Right lobe of liver (tissue), 6 donors: ENCODE measurements at places on chromosomes 5 and 9.

DNA sequence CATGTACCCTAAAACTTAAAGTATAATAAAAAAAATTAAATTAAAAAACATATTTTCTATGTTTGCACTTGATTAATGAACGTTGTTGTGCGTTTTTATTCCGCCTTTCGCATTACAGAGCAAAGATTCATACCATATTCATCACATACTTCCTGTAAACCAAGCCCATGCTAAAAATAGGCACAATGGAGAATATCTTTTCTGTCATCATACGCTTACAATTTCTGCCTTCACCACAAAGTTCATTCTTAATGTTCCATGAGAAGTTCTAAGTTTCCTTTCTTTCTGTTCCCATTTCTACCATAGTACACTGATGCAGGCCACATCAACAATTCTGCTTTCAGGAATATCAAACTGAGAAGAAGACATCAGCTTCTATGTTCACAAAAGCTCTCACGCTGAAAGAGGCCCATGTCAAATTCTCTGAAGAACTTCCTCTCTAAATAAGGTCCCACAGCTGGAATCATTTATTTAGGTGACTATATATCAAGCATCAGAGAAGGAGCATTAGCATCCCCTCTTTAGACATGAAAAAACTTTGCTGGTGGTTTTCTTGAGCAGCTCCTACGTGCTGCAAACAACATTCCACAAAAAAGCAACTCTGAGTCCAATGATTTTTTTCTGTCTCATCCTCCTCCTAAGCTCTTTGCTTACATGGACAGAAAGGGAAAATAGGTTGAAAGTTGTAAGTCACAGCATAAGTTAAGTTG is 456.4 kb downstream of the CDH10 start:
- H3K4me3 ChIP-seq = no peak overlapping the region
- no peaks in the 10 kb centered on the region for H3K36me3 ChIP-seq
- no peaks in the 10 kb centered on the region for H3K4me1 ChIP-seq

DNA sequence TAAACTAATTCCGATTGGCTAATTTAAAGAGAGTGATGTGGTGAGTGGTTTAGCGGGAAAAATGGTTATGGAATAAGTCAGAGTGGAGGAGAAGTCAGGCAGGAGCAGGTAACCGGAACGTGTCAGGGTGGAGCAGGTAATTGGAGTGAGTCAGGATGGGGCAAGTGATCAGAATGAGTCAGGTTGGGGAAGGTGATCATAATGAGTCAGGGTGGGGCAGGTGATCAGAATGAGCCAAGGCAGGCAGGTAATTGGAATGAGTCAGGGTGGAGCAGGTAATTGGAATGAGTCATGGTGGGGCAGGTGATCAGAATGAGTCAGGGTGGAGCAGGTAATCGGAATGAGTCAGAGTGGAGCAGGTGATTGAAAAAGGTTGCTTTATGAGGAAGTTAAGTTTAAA is 101.4 kb downstream of the TMEM167A start:
- no peak overlapping the region for H3K27ac ChIP-seq
- DNase-seq = no peak
- H3K27me3 ChIP-seq = no peaks in the 10 kb centered on the region
- no peaks in the 10 kb centered on the region for H3K4me1 ChIP-seq
- H3K36me3 ChIP-seq = no peaks in the 10 kb centered on the region

- H3K27ac ChIP-seq = no peak overlapping the region
- no peaks in the 10 kb centered on the region for H3K36me3 ChIP-seq
These were observed 375.0 kb downstream of the MAN2A1 start for GRCh38 chr5:110064603-110065268.

DNA sequence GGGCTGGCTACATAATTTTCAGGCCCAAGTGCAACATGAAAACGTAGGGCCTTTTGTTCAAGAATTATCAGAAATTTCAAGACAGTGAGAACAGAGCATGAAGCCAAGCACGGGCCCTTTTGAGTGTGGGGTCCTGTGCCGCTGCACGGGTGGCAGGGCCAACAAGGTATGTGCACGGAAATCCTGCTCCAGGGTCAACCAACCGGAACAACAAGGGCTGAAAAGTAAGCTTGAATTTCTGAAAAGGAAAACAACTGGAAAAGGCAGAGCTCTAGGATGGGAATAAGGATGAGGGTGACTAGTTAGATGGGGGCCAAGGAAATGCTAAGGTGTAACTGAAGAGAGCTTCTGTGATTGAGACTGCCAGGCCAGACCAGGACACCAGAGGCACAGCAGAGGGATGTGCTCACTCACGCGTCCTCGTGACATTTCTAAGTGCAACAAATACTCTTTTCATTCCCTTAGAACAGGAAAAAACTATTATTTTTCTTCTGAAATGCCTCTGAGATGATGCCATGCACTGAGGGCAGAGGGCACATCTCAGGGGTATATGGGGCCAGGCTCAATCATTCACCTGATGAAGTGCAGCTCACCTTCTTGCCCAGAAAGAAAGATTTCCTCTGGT is 80.6 kb upstream of the LRRTM2 start:
- DNase-seq = no peak
- H3K4me1 ChIP-seq = no peaks in the 10 kb centered on the region
- no peak overlapping the region for H3K4me3 ChIP-seq
- no peaks in the 10 kb centered on the region for H3K36me3 ChIP-seq

DNA sequence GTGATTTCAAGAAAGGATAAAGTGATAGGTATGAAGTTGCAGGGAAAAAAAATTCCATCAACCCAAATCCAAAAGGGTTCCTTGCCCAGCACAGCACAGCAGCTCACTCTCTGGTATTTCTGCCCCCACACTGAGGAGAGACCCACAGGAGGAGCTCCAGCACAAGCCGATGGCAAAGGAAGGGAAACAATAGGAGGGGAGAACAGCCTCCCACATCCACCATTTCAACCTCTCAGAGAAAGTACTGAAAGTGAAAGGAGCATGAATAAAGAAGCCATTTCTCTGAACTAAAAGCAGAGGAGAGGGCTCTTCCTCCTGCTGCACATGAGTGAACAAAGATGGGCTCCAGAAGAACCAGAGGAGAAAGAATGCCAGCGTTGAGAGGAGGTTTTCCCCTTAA is 54.9 kb upstream of the ZSWIM6 start:
- H3K36me3 ChIP-seq = no peaks in the 10 kb centered on the region
- H3K27me3 ChIP-seq = no peaks in the 10 kb centered on the region
- peak overlapping the region; percentile 15 for H3K27ac ChIP-seq
- DNase-seq = no peak
- no peak overlapping the region for H3K4me3 ChIP-seq

GRCh38 chr5:154371687-154372086 is 74.1 kb upstream of the SAP30L start:
- H3K4me1 ChIP-seq = no peaks in the 10 kb centered on the region
- no peak for DNase-seq
- no peaks in the 10 kb centered on the region for H3K36me3 ChIP-seq
- H3K27ac ChIP-seq = no peak overlapping the region

DNA sequence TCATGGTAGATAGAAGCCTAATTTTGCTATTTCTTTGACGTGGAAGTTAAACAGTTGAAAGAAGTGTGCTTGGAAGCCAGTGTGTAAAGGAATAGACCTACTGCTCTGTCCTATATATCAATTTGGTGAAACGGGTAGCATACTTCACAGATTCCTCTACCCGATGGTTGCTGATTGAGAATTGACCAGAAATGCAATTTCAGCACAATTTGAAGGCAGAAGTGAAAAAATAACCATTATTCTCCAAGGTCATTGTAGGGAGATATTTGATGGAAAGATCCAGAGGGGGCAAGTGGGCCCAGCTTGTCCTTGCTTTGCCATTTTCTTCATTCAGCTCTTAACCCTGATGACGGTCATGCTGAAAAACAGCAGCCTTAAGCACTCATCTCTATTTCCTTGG is 15.3 kb downstream of the CDH12 start:
- H3K27me3 ChIP-seq = no peaks in the 10 kb centered on the region
- H3K4me1 ChIP-seq = no peaks in the 10 kb centered on the region
- no peaks in the 10 kb centered on the region for H3K36me3 ChIP-seq
- H3K27ac ChIP-seq = no peak overlapping the region

GRCh38 chr9:115378758-115379157 is 260.8 kb upstream of the TNC start:
- no peak overlapping the region for H3K4me3 ChIP-seq
- H3K36me3 ChIP-seq = no peaks in the 10 kb centered on the region
- H3K4me1 ChIP-seq = no peaks in the 10 kb centered on the region
- DNase-seq = no peak
- H3K27me3 ChIP-seq = no peaks in the 10 kb centered on the region
